Activated T-cell treated with anti-CD3 and anti-CD28 coated beads, Interleukin-2, amount 50 U/mL, for 72 hours (primary cell): ENCODE measurements at places on chromosomes 6 and 20.

GRCh38 chr6:81822568-81822967 lies 70.1 kb upstream of the TENT5A start:
- no peak for DNase-seq

DNA sequence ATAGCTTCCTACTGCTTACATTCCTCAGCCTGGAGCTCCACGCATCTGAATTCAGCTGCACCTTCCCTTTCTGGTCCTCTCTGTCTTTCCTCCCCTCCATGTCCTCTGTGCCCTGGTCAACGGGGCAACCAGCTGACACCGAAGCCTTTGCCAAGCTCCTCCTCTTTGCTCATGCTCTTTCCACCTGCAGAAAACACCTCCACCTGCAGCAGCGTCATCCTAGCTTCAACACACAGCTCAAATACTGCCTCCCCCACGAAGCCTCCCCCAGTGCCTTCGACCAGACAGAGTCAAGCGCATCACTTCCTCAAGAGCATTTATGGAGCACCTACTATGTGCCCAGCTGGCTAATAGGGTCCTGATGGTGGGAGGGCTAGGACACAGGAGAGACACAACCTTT lies 9.2 kb downstream of the CDH22 start:
- no peak for DNase-seq

- DNase-seq = no peak
Measured at GRCh38 chr6:146990821-146991798, 213.1 kb upstream of the STXBP5 start.

GRCh38 chr6:140849456-140849855 lies 1283.3 kb upstream of the GJE1 start:
- DNase-seq = no peak

GRCh38 chr6:56087421-56087820 lies 160.0 kb downstream of the COL21A1 start:
- DNase-seq = no peak

DNA sequence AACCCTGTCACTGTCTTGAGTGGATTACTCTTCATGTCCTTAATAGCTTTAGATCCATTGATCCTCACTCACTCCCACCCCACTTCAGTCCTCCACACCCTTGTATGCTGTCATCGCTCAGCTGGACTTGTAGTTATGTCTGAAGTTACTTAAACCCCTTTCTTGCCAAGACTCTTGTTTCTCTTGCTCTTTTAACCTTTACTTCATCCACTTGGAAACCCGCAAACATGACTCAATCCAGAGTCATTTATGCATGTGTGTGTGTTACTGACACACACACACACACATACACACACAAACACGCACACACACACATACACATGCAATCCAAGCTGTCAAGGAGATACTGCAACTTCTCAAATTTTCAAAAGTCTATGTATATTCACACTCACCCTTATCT lies 341.8 kb downstream of the SYNE1 start:
- DNase-seq = no peak

DNA sequence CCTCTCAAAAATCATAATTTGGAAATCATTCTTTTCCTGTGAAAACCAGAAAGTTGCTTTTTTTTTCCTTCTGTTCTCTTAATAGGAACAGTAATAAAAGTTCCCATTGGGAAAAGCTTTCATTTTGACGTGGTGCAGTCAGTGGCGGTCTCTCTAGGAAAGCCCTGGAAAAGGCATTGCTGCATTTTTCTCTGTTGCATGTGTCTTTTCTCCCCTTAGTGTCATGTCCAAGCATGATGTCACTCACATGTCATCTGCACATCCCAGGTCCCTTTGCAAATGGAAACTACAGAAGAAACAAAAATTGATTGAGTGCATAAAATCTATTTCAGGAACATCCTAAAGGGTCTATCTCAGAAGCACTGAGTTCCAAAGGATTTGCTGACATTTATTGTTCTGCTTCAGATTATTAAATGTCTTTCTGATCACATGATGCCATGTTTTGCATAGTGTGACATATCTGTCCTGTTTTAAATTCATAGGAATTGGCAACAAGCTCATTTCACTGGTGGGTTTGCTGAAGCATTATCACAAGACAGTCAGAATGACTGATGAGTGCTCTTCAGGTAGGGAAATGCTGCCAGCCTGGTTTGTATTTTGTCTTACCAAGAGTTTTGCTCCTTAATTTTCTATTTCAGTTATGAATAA lies 208.7 kb downstream of the SOX4 start:
- no peak for DNase-seq

DNA sequence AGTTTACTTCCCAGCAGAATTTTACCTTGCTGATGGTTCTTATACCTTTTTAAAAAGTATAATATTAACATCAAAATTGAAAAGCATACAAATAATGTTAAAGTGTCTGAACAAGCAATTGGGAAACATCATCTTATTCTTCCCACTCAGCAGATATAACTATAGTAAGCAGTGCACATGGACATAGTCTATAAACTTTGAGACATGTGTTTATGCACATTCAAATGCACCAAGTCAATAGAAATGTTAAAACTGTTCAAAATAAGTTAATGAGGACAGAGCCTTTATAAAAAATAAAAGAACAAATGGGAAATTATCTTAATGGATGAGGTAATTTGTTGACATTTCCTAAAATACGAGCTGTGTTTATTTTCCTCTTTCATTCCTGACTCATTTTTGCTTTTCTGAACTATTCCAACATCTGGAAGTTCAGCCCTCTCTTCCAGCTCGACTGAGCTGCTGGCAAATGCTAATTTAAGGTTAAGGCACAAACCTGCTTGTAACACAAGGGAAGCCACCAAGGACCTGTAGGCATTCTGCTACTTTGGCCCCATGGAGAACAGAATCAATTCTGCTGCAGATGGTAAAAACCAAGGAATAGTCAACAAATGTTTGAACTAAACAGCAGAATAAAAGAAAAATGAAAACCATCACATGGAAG lies 110.3 kb upstream of the MAP3K4 start:
- DNase-seq = no peak

DNA sequence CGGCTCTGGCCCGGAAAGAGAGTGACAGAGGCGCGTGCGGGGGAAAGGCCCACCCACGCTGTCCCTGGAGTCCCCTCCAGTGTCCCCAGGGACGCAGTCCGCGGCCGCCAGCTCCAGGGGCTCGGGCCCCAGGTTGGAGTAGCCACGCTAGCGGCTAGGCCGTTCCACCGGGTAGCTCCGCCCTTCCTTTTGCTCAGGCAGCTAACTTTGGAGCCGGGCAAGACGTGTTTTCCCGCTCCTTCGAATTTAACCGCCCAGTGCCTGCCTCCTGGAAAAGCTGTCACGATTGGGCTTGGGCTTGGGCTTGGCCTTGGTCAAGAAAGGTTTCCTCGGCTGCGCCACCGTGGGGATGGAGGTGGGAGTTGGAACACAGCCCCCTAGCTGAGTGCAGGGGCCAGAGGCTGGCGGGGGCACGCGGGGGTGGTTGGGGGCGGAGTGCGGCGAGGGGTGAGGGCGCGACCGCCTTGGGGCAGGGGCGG lies 4.7 kb downstream of the LINC00237 start:
- peak; percentile 30 for DNase-seq
